ENCODE measurements at places on chromosomes 4 and X.

DNA sequence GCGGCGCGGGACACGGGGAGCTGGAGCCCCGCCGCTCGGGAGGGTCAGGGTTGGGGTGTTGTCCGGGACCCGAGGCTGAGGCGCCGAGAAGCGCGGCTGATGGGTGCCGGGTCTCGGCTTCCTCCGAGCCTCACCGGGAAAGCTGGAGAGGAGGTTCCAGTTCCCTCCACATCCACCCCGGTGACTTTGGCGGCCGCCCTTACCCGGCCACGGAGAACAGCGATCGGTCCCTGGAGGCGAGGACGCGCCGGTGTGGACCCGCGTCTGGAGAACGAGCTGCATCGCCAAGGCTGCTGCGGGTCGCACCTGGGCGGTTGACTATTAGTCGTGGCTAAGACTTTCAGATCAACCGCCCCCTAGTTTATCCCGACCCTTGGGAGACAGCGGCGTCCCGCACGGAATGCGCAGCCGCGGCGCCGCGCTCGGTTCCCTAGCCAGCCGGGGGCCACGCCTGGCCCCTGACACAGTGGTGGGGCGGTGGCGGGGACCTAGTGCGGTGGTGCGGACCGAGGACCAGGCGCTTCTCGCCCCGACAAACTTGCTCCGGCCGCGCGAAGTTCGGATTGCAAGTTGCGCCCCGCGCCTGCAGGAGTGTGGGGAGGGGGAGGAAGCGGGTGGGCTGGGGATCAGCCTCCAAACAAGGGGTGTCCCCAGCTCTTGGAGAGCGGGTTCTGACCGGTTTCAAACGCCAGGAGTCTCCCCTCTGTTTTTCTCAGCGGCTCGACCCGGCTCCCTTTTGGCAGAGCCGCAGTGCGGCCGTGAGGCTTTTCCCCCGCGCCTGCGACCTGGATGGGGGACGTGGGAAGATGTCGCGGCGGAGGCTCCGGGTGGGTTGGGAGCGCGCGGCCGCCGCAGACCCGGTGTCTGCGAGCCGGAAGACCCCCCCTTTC, 568 bp downstream of the FHDC1 start:
- no peak for DNase-seq

DNA sequence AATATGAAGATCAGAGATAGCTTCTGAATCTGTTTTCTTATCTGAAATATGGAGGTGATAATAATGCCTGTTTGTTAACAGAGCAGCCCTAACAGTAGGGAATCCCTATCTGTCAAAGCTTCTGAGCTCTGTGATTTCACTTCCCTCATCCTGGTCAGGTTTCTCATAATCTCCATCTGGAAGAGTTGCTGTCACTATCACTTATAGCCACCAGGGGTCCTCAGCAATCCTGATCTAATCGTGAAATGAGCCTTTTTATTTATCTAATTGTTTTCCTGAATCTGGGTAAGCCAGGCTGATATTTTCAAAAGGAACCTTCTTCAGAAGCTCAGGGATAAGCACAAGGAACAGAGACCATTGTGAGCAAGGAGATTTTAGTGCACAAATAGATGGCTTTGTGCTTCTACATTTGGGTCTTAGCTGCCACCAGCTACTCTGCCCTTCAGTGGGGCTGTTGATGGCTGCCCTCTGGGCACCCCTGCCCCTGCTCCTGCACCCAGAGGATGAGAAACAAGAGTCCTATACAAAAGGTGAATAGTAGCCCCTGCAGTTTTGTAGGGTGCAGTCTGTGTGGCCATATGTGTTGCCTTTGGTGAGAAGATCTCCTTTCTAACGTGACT, 196.4 kb upstream of the RADX start:
- no peak for DNase-seq

DNA sequence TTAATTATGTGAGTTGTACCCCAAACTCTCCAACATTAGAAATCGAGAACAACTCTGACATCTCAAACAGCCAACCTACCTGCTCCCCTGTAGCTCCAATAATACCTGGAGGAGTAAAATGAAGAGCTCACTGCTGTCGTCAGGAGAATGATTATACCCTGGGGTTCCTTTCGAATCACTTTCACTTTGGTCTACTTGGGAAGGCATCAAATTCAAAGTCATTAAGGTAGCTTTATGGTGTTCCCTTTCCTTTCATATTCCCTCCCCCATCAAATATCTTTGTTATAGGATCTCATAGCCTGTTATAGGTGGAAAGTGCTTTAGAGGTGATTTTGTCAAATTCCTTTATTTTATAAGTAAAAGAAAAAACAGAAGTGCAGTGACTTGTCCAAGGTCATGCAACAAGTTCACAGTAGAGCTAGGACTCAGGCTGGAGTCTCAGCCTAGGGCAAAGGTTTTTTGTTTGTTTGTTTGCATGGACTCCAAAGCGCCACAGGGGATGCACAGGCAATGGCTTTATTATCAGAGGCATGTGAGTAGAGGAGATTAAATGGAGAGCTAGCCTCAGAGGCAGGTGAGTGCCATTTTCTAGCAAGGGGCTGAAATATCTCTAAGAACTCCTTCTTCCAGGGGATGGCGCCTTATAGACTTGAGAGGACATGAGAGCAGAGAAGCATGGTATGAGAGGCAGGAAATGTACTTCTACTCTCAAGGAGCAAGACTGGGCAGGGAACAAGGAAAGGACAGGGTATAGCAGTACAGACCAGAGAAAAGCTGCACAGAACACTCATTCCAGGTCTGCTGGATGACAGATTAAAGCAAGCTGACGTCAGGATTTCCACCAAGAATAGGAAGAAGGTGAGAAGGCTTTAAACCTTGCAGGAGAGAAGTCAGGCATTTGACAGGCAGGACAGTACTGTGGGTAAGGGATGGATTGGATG, 262.1 kb upstream of the GPC4 start:
- no peak for DNase-seq

DNA sequence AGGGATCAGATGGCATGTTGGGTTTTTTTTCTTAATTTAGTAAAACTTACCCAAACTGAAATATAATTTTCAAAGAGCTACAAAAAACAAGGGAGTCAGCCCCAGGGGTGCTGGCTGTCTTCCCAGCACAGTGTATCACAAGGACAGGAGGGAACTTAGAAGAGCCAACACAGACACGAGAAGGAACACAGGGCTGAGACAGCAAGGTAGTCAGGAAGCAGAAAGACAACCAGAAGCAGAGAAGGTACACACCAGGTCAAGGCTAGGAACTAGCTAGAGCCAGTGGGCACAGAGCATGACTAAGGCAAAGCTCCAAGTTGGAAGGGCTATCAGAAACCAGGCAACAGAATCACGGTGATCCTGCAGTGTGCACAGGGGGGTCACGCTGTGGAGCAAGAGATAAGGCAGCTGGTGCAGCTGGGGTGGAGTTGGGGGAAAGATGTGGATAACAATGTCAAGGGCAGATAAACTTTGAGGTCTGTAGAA, 168.7 kb downstream of the NR3C2 start:
- no peak for DNase-seq

GRCh38 chrX:43813898-43814297, 68.4 kb downstream of the MAOB start:
- DNase-seq, result no peak

DNA sequence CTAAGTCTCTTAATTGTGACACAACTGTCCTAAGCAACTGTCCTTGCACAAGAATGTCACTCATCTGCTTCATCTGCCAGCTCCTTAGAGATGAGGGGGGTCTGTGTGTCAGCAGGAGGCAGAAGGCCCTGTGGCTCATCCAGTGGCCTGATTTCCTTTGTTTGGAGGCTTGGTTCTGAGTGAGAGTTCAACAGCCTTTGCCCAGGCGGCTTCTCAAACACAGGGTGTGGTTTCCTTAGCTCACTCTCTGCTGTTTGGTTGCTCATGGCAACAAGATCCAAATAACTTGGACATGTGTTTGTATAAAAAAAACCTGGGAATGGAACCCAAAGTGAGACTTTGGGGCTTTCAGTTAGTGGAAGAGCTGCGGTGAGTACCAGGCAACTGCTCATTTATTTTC, 46.6 kb downstream of the MAP7D3 start:
- DNase-seq, result no peak

GRCh38 chrX:10897768-10898167, 213.4 kb upstream of the HCCS start:
- DNase-seq, result no peak

DNA sequence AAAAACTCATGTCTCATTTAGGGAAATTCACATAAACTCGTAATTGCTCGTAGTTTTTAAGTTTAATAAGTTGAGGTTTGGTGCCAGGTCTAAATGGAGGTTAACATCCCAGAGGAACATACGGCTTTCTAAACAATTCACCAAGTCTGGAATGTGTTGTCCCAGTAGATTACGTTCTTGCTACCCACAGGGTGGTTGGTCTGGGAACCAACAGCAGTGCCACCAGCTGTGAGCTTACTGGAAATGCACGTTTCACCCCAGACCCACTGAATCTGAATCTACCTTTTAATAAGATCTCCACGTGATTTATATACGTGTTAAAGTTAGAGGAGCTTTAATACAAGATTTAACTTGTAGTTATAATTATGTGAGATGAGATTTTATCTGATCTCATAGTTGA, 134.3 kb downstream of the BMPR1B start:
- DNase-seq, result no peak

GRCh38 chr4:48311896-48312295, 29.4 kb upstream of the SLAIN2 start:
- no peak for DNase-seq

DNA sequence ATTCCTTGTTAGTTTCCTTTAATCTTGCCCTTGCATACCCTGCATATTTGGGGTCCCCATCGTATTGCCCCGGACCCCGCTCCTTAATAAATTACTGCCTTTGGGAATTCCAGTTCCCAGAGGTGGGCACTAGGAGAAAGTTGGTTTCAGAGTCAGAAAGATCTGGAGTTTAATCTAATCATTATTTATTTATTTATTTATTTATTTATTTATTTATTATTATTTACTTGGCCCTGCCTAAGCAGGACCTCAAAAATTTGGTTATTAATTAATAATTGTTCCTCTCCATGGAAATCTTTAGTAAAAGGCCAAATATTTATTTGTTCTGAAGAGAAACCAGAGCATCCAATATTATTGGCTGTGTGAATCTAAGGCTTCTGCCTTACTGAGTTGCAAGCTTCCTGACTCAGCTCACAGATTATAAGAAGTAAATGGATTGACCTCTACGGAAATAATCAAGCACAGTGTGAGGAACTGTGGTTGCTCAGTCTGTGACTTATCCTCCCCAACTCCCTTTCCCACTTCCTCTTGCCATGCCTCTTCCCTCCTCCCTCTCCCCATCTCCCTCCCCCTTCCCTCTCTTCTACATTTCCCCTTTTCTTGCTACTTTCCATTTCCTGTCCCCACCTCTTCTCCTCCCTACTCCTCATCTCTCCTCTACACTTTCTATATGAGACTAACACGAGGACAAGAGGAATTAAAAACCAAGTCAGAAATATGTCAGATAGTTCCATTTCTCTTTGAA, 61.5 kb upstream of the AP1S2 start:
- no peak for DNase-seq

DNA sequence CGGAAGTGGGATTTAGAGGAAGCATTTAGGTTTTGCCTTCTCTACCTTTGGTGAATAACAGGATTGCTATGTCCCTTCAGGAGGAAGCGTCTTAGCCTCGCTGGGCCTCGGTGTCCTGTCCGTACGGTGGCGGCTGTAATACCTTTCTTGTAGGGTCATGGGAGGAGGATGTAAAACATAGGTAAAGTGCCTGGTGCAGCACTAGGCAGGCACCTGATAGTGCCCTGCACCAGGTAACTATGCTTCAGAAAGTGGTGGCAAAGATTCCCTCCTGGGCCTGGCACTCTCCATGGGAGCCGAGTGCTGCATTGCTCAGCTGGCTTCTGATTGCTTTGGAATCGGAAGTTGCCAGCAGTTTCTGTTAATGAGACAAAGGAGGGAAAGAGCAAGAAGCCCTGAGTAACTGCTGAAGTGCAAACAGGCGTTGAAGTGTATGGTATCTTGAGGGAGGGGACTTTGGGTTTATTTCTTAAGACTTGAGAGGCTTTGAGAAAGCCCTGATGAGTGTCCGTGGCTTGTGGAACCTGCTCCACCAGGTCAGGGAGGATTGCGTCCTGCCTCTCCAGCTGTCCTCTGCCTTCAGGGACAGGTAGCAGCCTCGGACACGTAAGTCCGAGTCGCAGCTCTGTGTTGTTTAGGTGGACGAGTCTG, 45.8 kb downstream of the TBC1D14 start:
- DNase-seq, result no peak

DNA sequence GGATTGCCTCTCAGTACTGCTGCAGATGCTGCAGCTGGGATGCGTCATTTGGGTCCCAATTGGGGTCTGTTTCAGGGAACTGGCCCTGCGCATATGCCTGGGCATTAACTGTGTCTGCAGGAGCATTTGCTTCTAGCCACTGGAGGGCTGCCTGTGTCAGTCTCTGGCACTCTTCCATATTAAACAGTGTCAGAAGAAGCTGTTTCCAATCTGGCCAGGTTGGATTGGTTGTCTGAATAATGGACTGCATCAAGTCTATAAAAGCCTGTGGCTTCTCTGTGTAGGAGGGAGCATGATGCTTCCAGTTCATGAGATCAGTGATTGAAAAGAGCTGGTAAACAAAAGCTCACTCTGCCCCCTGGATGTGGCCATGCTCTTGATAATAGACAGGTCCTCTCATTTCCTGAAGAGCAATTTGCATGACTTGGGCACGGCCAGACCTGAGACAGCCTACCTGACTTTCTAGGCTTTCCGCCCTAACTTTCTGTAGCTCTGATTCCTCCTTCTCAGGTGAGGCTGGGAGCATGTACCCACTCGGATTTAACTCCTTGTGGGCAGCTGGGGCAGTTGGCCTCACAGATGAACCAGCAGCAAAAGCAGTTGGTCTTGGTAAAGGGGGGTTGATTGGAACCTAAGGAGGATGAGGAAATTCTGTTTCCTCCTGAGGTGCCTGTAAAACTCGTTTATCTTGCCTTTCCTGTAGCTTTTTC, 29.2 kb downstream of the SULT1E1 start:
- peak; percentile 26 for DNase-seq

- no peak for DNase-seq
Measured at GRCh38 chr4:10596586-10597290, 87.8 kb downstream of the CLNK start.

DNA sequence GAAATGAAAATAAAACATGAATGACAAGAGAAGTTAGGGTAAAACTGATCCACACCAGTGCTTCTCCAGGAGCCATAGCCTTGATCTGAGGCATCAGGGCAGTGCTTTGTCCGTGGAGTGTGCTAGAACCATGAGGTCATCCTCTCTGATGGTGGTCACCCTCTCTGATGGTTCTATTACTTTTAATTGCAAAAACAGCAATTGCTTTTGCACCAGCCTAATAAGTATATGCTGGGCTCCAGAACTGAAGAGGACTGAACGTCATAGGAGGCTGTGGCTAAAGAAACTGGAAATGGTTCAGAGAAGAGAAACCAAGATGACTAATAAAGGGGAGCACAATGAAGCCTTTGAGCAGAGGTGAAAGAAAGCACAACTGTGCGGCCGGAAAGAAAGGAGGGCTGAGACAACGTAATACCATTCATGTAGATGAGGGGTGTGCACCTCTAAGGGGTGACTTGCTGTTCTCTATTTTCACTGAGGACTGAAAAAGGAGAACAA, 17.0 kb upstream of the TMEM154 start:
- no peak for DNase-seq

- DNase-seq, result no peak
Measured at GRCh38 chrX:32141841-32142240, 1069.5 kb downstream of the DMD start.

- no peak for DNase-seq
Measured at GRCh38 chr4:28317221-28317620, 1456.6 kb downstream of the STIM2 start.
